ENCODE measurements at places on chromosomes 4 and X.

DNA sequence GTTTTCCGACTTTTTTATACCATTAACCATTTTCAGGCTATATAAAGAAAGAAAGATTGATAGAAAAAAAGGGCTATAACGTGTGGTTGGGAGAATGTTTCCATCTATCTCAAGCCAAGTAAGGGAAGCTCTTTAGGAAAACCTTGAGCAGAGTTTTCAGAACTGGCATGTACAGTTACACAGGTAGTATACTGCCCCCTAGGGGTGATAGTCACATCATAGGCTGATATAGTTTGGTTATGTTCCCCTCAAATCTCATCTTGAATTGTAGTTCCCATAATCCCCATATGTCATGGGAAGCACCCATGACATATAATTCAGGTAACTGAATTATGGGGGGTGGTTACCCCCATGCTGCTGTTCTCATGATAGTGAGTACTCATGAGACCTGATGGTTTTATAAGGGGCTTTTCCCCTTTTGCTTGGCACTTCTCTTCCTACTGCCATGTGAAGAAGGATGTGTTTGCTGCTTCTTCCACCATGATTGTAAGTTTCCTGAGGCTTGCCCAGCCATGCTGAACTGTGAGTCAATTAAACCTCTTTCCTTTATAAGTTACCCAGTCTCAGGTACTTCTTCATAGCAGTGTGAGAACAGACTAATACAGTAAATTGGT lies 186.8 kb downstream of the TMA16 start:
- DNase-seq = no peak

GRCh38 chrX:120726294-120726693 lies 96.4 kb upstream of the C1GALT1C1 start:
- DNase-seq = no peak

- DNase-seq = no peak
These were observed 7.9 kb downstream of the MAGEB18 start for GRCh38 chrX:26146024-26146423.

DNA sequence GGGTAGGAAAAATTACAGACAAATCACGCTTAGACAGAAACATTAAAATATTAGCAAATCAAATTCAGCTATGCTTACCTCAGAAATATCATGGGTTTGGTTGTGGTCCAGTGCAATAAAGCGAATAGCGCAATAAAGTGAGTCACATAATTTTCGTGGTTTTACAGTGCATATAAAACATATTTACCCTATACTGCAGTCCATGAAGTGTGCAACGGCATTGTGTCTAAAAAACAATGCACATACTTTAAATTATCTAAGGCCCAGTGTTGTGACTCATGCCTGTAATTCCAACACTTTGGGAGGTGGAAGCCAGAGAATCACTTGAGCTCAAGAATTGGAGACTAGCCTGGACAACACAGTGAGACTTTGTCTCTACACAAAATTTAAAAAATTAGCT lies 195.7 kb upstream of the IL1RAPL1 start:
- no peak for DNase-seq

DNA sequence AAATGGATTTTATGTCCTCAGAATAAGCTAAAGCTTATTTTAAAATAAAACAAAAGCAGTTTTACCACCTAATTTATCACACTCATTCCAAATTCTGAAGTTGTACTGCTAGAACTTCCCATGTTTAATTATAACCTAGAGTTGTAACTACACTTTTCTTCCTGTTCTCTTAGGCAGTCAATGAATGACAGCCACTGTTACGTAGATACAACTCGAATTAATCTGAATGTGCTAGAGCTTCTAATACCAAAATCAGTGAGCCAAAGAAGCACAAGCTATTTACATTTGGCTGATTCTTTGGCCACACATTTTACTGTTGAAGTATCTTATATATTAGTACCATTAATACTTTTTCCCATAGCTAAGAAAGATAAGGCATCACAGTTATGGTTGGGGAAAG lies 99.0 kb upstream of the FTHL17 start:
- DNase-seq = no peak

GRCh38 chr4:143482840-143483239 lies 30.7 kb upstream of the SMARCA5 start:
- DNase-seq = no peak

- no peak for DNase-seq
These were observed 25.7 kb downstream of the MAPK10 start for GRCh38 chr4:86334020-86334750.

DNA sequence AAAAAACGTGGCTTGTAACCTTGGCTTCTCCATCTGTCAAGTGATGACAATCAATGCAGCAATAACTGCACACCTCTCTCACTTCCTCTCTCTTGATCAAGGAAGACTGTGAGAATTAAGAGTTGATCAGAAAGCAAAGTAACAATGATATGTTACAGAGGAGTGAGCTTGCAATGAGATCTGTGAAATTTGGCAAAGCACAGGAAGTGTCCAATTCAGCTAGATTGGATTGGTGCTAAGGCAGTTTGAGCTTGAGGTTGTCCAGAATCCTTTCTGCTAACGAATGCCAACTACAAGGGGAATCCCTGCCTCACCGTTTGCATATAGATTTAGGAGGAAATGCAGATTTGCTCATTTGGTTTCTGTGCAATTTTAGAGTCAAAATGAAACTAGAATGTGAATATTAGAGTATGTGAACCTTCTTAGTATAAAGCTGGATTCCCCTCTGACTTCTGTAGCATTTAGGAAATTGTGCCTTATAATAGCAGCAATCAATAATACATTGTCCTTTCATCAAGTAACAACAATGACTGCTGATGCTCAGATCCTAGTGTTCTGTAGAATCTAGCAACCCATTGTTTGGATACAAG lies 346.4 kb downstream of the PTTG2 start:
- no peak for DNase-seq

GRCh38 chr4:186727977-186728519 lies 4.4 kb upstream of the FAT1 start:
- no peak for DNase-seq

DNA sequence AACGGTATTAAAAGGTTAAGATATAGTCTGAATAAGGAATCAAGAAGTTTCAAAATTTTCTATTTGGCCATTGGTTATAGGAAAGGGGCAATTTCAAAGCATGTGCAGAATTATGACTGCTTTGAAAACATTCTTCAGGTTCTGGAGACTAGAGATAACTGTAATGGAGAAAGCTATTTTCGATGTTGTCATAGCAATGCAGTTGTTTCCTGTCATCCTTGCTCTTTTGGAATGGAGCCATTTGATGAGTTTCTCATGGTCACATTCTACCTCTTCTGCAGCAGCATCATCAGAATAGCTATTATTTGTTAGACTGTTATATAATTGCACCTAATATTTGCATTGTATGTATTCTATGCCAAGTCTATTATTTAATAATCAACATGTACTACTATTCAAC lies 368.2 kb upstream of the NR3C2 start:
- no peak for DNase-seq

DNA sequence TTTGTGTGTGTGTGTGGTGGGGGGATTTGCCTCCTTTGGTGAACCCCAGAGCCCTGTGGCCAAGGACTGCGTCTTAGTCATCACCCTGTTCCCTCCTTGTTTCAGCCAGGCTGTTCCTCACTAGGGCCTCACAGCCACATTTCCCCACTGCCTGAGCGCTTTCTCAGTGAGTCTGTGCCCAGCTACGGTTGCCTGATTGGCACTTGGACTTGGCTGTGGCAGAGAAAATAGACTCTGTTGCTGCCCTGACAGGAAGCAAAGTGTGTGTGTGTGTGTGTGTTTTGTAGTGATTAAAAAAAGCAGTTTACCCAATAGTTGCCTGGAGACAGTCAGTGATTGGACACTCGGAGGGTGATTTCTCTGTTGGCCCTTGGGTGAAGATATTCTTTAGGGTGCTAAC lies 113.0 kb downstream of the UCHL1 start:
- no peak for DNase-seq

DNA sequence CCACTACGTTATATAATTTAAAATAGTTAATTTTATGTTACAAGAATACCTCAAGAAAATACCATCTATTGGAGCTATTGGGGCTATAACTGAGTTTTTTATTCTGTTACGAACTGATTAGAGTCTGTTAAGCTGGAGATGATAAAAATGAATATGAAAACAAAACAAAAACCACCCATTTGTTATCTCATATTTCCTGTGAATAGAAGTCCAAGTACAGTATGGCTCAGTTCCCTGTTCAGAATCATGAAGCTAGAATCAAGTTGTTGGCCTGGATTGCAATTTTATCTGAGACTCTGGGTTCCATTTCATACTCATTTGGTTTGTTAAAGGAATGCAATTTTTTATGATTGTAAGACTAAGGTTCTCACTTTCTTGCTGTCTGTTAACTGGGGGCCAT lies 319.1 kb upstream of the PCDH18 start:
- no peak for DNase-seq

- DNase-seq = no peak
These were observed 44.2 kb upstream of the TMEM131L start for GRCh38 chr4:153421941-153422340.

- DNase-seq = no peak
These were observed 426.4 kb upstream of the RPS6KA3 start for GRCh38 chrX:20693078-20693477.

- DNase-seq = no peak
These were observed 136.5 kb upstream of the GALNTL6 start for GRCh38 chr4:171676555-171677215.

- DNase-seq = no peak
These were observed 90.9 kb upstream of the BANK1 start for GRCh38 chr4:101699441-101700124.

GRCh38 chr4:87697272-87697671 lies 47.2 kb downstream of the DMP1 start:
- DNase-seq = no peak

DNA sequence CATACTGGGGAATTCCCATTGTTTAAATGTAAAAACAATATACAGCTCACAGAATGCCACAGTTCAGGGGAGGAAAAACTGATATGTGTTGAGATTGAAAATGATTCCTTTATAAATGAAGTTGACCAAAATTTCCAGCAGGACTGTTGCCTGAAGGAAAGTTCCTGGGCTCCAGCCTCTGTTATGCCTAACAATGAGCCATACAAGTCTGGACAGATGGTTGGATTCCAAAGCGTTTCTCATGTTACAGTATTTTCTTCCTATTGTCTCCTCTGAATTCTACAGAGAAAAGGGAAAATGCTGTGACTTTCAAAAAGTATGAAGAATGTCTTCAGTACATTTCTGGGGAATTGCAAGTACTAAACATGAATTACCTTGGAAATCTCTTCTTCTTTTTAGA lies 73.3 kb downstream of the ALPK1 start:
- DNase-seq = no peak

DNA sequence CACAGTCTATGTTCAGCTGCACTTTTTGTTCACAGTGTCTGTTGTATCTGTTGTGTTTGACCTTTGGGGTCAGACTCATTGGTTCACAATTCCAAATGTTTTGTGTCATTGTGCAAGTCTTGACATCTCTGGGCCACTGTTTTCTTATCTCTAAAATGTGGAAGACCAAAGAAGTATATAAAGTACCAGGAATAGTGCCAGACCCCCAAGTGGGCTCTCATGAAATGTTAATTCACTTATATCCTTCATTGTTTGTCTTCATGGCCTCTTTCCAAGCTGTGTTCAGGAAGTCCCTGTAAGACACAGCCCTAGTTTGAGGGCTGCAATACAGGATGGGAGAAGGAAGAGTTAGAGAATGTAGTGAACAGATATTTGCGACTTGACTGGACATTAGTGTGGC lies 468.3 kb upstream of the BOD1L1 start:
- no peak for DNase-seq

DNA sequence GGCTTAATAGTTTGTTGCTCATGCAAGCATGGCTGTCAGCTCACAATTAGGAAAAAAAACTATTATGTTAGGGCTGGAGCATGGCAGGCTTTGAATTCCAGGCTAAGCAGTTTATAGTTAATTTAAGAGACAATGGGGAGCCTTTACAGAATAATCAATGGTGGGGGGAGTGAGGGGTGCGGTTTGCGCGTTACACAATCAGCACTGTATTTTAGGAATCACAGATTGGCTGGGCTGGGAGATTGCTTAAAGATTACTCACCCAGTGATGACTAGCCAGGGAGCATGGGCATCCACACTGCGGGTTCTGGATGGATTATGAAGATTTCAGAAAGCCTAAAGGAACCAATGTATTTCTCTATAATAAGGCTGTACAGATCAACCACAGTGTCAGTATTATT lies 186.6 kb downstream of the SOX3 start:
- no peak for DNase-seq

- no peak for DNase-seq
These were observed 29.7 kb upstream of the WFS1 start for GRCh38 chr4:6239968-6240367.

DNA sequence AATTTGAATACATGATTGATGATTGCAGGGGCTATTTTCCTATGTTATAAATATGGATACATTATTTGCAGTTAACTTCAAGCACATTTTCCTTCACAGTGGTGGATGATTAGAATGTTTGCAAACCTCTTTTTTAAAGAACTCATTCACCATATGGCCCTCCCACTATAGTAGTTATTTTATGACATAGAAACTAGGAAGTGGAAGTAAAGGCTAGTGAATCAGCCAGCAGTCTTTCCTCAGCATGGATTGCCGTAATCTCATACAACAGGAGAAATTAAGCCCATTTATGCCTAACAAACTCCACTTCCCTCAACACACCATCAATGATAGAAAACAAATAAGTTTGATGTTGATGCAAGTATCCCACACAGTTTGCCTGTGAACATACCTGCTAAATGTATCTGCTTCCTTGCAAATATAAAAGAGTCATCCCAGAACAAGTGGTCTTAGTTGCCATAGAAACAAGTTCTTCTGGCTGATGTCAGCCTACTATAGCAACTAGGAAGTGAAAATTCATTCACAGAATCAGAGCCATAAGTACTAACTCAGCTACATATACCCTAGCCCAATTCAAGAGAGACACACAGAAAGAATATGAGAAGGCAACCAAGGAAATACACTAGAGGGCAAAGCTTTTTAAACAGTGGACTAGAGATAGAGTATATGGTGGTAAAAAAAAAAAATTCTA lies 100.9 kb upstream of the RADX start:
- DNase-seq = no peak

DNA sequence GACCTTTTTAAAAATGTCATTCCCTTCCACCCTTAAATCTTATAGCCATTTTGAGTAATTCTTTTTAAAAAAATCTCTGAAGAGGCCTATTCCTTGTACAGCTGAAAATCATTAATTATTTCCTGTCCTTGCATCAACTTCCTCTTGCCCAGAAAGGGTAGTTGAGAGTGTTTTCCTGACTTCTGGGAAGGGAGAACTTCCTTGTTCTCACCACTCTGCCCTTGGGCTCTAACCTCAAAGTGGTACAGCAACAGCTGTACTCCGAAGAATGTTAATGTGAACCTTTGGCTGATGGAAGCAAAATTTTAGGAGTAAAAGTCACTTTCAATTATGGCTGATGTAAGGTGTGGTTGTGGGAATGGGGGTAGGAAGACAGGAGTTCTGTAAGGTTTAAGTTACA lies 15.1 kb upstream of the FABP2 start:
- DNase-seq = no peak

- no peak for DNase-seq
These were observed 406.7 kb downstream of the SPOCK3 start for GRCh38 chr4:166827629-166828028.
